NCI-H2029 treated with DMSO at 0.1 percent for 48 hours (cell line): ENCODE measurements at places on chromosomes 11 and 22.
A peak's percentile ranks its signal among the peaks of the same experiment; 100 is the strongest.

DNA sequence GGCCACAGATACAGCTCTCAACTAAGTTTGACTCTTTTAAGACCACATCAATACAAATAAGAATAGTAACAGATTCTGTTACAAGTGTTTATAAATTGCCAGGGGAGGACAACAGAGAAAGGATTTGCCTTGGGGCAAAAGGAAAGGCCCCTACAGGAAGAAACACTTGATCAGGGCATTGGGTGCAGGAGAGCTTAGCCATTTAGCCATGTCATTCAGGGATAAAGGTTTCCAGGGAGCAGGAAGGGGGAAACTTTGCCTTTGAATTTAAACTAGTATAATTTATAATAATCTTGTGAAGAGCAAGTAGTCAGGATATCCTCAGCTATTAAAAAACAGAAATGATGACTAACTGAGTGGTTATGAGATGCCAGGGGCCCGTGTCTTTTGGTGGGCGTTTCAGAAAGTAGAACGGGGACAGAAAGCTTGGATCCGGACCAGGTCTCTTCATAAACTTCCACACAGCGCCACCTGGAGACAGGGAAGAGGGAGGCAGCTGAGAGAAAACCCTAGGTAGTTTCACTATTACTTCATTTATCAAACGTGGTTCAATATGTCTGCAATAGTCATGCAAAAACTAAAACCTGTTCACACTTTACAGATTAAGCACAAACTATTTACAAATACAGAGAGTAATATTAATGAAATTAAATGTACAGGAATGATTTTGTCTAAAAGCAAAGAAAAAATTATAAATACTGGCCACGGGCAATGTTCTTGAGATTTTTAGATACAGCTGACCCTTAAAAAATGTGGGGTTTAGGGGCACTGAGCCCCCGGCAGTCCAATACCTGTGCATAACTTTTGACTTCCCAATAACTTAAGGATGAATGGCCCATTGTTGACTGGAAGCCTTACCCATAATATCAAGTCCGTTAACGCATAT, 11.0 kb upstream of the SLC5A4 start:
- peak; percentile 61 for DNase-seq

DNA sequence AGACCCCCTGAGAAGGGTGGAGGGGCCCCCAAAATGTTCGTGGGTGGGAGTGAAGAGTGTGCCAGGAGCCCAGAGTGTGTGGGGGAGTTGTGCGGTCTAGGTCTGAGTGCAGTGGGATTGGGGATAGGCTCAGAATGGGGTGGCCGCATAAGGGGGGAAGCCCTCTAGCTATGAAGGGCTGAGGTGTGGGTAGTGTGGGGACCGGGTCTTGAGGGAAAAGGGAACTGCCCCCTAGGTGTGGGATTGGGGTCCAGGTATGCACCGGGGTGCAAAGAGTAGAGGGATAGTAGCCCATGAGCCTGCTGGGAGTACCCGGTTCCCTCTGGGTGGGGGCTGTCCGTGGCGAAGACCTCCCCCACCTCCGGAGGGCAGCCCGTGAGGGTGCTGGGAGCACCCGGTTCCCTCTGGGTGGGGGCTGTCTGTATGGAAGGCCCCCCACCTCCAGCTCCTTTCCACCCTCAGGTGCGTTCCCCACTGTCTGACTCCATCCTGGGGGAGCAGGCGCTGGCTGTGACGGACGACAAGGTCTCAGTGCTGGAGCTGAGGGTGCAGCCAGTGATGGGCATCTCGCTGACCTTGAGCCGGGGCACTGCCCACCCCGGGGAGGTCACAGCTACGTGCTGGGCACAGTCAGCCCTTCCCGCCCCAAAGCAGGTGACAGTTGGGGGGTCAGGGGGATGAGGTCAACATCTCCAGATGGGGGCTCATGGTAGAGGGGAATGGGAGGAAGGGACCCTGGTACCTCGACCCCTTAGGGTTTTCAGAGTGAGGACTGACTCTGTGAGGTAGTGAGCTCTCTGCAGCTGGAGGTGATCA, 10.7 kb downstream of the TMEM132A start:
- DNase-seq, result no peak

DNA sequence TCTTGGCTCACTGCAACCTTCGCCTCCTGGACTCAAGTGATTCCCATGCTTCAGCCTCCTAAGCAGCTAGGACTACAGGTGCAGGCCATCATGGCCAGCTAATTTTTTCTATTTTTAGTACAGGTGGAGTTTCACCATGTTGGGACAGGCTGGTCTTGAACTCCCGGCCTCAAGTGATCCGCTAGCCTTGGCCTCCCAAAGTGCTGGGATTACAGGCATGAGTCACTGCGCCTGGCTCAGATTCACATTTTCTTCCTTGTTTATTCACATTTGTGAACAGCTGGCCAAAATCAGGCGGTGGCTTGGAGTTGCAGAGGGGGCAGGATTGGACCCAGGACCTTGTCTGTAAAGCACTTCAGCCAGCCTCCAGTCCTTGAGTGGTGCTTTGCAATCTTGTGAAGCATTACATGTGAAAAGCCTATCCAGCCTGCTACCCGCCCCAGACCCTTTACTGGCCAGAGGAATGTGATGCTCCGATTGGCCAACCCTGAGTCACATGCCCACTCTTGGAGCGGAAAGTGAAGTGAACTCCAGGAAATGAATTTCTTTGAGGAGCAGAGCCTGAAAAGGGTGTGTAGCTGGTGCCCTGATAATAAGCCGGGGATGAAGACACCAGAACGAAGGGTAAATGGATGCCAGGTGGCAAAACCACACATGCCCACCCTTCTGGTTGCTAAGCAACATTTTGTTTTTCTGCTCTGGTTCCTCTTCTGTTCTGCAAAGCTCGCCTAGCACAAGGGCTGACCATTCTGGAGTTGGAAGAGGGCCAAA, 62.6 kb upstream of the PTPRJ start:
- DNase-seq, result peak; percentile 100

GRCh38 chr11:113339929-113340589, 25.7 kb downstream of the TTC12 start:
- peak; percentile 57 for DNase-seq

DNA sequence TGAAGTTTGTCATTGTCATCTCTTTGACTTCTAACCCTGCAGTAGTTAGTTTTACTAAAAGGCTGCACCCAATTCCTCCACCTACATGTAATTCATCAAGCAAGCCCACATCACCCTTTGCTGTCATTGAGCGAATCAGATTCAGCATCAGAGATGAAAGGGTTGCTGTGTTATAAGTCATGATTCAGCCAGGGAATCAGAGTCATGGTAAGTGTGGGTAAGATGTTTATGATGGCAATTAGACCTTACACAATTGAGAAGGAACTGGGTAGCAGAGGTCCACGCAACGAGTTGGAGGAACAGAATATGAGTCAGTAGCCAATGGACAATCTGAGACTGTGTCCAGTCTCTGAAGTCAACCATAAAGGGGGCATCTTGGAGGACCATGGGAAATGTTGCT, 162.8 kb upstream of the SNX19 start:
- no peak for DNase-seq

- DNase-seq, result no peak
Measured at GRCh38 chr11:110128161-110128560, 35.0 kb downstream of the ZC3H12C start.

DNA sequence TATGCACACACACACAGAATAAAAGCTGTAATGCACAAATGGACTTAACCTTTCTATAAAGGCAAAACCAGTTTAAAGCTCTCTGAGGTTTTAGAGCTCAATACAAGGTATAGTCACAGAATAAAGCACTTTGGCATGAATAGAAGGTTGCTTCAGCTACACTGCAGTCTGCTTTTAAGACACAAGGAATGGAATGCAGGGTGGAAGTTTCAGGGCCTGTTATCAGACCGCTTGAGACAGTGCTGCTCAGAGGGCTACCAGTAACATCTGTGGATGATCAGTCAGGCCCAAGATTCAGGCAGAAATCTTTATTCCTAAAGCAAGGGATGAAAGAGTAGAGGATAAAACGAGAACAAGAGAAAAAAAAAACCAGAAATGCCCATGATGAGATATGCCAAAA, 46.7 kb downstream of the CD44 start:
- no peak for DNase-seq

GRCh38 chr22:48568736-48569330, 1258.8 kb downstream of the BRD1 start:
- no peak for DNase-seq

GRCh38 chr11:68293708-68294107, 18.7 kb upstream of the LRP5 start:
- DNase-seq, result no peak

- no peak for DNase-seq
Measured at GRCh38 chr22:46082633-46083032, 67.7 kb upstream of the PPARA start.

DNA sequence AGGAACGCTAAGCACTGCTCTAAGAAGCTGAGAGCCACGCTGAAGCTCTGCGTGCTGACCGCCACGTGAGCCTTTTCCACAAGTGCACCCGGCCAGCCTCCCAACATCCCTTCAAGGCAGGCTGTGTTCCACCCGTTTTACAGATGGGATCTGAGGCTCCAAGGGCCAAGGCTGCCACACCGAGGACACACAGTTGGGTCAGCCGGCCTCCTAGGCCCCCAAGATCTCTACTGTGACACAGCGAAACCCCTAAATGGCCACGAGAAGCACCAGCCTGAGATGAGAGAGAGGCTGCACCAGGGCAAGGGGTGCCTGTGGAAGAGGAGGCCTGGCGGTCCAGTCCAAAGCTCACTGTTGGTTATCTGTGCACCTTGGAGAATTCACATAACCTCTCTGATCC, 11.8 kb upstream of the CD5 start:
- no peak for DNase-seq

DNA sequence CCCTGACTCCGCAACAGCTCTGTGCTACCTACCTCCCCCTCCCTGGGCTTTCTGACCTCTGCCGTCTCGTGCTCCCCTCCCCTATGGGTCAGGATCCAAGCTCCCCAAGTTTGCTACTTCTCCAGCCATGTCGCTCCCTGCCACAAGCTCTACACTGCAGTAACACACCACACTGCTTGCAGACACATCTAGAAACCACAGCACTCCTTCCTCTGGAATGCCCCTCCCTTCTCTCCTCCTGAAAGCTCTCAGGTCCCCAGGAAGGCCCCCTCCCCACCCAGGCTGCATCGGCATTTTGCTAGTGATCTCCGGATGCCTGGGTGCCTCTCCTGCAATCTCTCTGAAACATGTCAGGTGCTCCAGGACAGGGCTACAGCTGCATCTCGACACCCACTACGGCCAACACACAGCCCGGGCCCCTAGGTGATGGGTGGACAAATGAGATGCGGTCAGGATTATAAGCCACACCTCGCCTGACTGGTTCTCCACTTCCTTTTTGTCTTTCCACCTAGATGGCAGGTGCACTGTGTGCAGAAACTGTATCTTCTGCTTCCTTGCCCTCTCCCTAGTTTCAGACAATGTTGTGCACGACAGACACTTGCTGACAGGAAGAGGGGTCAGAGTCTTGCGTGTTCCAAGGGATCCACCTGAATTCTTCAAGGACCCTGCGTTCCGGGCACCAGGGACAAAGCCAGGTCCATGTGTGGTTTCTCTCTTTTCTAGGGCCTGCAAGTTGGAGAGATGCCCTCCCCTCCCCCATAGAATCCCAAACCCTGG, 22.9 kb downstream of the RPUSD4 start:
- no peak for DNase-seq

DNA sequence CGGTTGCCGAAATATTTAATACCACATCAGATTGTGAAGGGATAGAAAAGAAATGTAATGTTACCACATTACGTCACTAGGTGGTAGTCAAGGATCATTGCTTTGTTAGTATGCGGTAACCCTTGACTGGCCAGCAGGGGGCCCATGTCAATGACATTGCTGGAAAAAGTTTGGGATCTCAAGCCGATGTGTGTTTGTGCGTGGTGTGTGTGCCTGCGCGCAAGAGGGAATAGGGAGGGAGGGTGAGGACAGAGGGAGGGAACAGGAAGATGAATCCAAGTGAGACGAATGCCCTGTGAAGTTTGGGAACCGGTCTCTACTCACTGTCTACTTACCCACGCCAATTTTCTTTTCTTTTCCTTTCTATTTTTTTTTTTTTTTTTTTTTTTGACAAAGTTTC, 10.7 kb upstream of the MRGPRX2 start:
- peak; percentile 85 for DNase-seq

DNA sequence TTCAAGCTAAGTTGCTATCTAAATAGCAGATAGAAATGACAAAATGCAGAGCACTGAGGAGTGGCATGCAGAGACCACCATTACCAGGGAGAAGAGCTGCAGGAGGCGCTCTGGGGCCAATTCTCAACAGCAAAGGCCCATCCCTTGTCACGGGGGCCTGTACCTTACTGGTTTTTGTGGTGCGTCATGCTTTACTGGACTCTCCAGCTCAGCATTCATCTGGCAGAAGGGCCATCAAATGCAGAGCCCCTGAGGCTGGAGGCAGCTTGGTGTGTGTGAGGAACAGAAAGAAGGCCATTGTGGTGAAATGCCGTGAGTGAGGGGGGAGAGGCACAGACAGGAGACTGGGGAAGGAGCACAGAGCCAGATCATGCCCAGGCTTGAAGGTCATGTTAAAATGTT, 56.5 kb upstream of the NAV2 start:
- no peak for DNase-seq

DNA sequence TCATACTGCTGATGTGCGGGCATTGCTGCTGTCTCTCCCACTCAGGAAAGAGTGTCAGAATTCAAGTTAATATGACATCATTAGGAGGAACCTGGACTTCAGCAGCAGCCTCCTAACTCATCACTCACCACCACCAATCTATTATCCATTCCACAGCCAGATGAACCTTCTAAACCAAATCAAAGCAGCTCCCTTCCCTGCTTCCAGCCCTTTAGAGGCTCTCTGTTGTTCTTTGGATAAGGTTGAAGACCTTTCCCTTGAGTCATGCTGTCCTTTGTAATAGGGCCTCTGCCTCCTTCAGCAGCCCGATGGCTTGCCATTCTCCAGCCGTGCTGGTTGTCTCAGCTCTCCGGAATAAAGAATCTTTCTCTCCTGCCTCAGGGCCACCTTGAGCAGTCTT, 301.3 kb downstream of the DDX10 start:
- no peak for DNase-seq

DNA sequence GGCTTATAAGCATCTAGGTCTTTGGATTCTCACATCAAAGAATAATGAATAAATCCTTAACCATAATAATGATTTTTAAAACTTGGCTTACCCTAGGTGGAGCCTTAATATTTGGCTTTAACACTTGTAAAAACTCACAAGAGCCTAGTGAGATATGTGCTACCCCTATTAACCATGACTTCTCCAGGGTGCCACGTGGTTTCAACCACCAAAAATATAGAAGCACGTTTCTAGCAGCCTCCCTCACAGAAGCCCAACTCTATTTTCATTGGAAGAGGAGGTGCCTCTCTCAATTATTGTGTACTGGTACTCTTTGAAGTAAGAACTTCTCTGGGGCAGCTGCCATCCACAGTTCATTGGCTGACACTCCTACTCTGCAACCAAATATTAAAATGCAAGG, 46.5 kb upstream of the GDPD4 start:
- no peak for DNase-seq

GRCh38 chr11:78532991-78533390, 41.7 kb downstream of the NARS2 start:
- DNase-seq, result no peak
